ENCODE measurements at places on chromosomes 11 and 22.

DNA sequence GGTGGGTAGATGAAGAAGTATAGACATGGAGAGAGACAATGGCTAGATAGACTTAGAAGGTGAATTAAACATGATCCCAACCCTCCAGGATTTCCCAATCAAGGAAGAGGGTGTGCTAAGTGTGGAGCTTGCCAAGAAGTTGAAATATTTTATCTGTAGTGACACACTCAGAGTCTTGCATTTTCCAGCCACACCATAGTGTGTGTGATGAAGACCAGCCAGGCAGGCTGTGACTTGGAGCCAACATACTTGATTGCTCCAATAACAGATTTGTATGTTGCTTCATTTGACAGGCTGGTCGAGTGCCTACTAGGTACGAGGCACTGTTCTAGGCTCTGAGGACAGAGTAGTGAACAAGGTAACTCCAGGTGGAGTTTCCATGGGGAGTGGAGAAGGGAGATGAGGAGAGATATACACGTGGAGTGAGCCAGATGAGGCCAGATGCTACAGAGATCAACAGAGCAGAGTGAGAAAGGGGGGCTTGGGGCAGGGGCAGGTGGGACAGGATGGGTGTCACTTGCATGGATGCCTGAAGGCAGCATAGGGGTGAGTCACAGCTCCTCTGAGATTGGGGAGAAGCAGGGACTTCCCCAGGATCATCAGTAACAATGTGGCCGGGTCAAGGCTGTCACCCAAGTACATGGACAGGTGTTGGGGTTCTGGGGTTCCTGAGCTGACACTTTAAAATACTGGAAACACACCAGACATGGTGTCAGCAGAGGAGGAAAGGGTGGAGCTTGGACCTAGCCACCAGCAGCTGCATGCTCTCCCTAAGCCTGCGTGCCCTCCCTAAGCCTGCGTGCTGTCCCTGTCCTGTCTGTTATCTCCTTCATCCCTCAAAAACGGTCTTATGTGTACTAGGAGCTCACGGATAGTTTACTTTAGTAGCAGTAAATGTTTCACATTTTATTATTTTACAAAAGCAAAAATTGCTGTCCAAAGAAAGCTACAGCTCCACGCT is 23.6 kb downstream of the PDGFB start:
- no peak for DNase-seq

DNA sequence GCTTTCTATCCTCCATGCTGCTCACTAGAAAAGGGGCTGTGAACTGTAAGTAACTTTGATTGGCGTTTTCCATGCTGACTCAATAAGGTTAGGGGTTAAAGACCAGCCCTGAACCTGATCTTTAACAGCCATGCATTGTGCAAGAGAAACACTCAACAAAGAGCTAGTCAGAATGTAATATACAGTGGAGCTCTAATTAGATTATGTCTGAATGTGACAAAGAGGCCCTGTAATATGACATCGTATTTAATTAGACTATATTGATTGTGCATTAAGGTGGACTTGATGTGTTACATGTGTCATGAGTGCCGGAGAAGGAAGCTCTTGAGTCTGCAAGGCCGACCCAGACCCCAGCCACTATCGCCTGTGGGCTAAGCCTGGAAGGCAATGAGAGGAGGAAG is 70.5 kb downstream of the PKNOX2 start:
- DNase-seq, result no peak

GRCh38 chr11:131033151-131033651 is 116.9 kb upstream of the SNX19 start:
- peak; percentile 15 for DNase-seq

DNA sequence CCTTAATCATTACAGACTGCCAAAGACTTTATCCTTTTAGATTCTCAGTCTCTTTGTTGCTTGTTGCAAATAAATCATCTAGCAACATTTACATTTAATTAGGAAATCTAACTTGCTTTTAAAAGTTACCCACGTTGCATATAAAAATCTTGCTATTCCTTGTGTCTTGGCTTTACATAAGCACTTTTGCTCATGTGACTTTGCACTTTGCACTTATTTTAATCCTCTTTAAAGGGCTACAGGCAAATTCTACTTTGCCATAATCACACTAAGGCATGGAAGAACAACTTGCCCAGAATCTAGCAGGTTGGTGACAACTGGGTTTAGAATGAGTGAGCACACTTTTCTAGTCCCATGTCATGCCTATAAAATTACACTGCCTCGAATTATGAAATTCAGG is 25.9 kb downstream of the PRRG4 start:
- no peak for DNase-seq

DNA sequence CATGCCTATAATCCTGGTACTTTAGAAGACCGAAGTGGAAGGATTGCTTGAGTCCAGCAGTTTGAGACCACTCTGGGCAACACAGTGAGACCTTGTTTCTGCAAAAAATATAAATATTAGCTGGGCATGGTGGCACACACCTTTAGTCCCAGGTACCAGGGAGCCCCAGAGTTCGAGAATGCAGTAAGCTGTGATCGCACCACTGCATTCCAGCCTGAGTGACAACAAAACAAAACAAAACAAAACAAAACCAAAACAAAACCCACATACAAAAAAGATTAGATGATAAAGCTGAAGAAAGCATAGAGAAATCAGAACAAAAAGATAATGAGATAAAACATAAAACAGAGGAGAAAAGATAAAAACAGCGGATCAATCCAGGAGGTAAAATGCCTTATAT is 62.1 kb downstream of the TCF20 start:
- no peak for DNase-seq

DNA sequence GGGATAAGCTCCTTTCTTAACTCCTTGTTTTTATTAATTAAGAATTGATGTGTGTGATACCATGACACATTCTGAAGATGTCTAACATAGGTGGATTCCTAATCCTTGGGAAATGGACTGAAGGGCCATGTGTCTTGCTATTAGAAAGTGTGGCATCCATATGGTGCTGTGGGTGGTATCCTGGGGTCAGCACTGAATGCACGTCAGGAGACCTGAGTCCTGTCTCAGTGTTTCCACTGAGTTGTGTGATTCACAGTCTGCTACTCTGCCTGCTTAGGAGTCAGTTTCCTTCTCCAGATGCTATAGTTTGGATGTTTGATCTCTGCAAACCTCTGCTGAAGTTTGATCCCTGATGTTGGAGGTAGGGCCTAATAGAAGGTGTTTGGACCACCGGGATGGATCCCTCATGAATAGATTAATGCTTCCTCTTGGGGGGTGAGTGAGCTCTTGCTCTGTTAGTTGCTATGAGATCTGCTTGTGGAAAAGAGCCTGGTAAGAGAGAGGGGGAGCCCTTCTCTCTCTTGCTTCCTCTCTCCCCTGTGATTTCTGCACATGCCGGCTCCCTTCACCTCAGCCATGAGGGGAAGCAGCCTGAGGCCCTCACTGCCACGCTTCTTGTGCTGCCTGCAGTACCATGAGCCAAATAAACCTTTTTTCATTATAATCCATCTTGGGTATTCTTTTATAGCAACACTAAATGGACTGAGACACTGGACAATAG is 666.5 kb downstream of the NTM start:
- DNase-seq, result no peak

GRCh38 chr11:68825571-68825970 is 16.1 kb downstream of the CPT1A start:
- DNase-seq, result peak; percentile 78

DNA sequence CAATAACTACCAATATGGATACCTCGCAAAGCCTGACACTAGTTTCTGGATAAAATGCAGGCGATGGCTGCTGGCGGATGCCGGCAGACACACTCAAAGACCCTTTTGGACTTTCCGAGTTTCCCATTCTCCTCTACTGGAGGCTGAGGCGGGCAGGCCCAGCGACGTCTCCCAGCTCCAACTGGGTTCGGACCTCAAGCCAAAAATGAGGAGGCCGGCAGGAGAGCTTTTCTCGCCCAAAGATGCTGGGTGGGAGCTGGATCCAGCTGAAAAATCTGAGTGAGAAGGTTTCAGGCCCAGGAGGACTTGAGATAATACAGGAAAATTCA is 428 bp upstream of the FEZ1 start:
- no peak for DNase-seq

DNA sequence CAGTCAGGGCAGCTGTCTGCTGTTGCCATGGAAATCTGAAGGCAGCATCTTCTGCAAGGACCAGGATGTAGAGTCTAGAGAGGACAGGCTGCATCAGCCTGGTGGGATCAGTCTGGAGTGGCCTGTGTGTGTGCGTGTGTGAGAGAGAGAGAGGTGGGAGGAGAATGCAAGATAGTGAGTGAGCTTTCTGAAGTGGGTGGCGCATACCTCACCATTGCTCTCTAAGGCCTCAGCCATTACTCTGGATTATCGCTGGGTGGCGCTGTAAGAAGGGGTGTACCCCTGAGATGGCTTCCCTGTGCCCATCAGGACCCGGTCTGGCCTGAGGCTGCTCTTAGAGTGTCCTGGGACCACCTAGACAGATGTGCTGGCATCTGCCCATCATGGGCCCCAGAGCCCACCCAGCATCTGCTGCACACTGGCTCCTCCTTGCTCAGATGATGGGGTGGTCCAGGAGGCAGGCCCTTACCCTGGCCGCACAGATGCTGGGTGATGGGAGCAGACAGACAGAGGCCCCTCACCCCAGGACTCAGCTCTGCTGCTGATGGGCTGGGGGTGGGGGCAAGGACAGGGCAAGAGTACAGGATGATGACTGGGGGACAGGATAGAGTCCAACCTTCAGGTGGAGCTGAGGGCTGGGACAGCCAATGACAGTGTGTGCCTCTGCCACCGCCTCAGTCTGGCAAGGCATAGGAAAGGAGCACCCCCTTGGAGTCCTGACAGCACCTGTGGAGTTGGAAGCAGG is 25.7 kb upstream of the TUB start:
- DNase-seq, result no peak

DNA sequence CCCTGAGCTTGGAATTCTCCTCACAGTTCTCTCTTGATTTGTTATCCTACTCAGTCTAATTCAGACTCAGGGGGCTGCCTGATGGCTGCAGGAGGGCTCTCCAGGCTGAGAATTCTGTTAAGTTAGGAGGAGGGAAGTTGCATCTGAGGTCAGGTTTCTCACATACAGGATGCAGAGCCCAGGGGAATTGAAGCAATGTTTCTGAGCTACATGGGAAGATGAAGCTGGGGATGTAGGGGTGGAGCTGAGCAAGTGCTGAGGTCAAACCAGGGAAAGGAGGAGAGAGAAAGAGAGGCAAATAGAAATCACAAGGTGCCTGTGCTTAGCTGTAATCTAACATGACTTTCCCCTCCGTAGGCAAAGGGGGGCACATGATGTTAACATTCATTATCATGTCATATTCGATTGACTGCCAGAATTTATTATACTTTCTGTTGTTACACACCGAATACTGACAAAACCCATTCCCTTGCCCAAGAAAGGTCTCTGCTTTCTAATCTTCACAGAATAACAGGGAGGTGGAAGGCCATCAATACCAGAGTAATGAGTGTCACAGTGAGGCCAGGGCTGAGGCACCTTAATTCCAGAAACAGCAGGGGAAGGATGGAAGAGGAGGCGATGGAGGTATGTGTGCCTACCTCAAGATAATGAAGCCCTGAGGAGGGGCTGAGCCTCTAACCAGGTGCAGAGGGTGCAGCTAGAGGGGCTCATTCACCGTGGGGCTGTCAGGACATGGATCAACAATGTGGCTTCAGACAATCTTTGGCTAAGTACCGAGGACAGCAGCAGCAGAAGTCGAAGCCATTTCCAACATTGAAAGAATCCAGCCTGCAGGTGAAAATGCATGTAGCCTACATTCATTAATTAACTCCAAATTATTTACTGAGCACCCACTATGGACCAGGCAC is 205.4 kb upstream of the SNX19 start:
- no peak for DNase-seq

DNA sequence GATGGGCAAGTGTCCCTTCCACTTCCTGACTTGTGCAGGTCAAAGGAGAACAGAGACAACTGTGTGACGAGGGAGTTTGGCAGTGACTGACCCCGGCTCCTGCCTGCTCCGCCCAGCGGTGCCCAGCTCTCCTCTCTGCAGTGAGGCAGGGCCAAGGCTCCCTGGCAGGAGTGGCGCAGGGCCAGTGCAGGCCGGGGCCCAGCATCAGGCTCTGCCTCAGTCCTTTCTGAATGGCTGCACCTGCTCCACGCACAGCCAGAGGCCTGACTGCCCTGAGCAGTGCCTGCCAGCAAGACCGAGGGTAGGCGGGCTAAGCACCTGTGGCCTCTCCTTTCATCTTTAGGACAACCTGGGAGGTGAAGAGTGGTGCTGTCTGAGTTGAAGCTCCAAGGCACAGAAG is 54.2 kb downstream of the WT1 start:
- no peak for DNase-seq
